Sigmoid colon (tissue), 7 donors: ENCODE measurements at places on chromosomes 11 and 22.

- DNase-seq = no peak
These were observed 9.4 kb upstream of the PPM1F start for GRCh38 chr22:21961886-21962654.

DNA sequence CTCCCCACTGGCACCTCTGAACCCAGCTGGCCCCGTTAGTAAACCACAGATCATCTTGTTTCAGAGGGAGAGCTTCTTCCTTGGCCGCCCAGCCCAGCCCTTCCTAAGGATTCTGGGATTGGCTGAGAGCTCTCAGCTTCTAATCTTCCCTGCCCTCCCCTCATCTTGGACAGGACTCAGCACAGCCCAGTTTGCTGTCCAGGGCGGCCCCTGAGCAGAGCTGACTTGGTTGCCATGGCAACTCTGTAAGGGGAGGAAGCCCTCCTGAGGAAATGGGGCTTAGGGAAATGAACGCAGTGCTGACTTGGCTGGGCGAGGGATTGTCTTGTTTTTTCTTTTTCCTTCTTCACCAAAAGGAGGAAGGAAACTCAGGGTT, 4.6 kb downstream of the APOL4 start:
- DNase-seq = peak; percentile 83

DNA sequence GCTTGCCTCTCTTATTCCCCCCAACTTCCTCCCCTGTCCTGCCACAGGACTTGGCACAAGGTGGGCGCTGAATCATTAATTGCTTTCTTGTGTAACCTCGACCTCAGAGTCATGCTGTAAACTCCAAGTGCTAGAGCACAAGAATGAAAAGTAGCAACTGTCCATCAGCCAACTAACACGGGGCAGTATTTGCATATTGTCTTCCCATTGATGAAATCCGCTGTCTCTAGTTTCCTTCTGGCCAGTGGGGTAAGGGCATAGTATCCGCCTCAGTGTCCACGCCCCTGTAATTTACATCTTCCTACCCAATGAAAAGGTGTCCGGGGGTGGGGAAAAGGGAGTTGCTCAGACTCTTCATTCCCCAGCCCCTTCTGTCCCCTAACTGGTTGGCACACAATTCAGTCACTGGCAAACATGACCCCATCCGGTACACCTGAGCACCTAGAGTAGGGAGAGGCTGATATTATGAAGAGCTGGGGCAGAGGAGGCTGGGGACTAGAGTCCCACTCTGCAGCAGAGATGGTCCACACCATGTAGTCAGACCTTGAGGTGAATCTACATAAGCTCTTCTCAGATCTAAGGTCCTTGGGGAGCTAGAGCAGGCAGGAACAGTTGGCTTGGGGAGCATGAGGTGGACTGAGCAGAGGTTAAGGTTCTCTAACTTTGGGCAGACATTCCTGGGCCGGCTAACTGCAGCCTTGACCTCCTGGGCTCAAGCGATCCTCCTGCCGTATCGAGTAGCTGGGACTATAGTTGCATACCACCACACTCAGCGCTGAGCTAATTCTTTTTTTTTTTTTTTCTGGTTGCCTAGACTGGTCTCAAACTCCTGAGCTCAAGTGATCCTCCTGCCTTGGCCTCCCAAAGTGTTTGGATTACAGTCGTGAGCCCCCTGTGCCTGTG, 6.8 kb upstream of the GGA1 start:
- no peak for DNase-seq

DNA sequence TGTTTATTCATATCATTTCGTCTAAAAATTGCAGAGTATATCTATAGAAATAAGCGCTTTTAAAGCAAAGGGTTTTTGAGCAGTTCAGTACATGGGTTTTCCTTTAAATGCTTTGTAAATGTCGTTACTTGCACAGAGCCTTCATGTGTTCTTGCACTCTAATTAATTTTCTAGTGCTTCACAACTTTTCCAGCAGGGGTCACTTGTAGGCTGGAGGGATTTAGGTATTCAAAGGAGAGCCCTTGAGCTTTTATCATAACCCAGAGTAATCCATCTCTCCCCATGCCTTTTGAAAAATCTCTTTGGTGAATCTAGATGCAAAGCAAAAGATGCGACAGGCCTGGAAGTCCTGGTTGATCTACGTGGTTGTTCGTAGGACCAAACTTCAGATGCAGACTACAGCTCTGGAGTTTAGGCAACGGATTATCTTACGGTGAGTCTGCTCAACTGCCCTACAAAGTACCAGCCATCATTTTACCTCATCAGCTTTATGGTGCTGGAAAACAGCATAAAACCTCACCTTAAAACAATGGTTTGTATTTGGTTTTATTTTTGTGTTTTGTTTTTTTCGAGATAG, 60.4 kb downstream of the SFI1 start:
- DNase-seq = no peak

DNA sequence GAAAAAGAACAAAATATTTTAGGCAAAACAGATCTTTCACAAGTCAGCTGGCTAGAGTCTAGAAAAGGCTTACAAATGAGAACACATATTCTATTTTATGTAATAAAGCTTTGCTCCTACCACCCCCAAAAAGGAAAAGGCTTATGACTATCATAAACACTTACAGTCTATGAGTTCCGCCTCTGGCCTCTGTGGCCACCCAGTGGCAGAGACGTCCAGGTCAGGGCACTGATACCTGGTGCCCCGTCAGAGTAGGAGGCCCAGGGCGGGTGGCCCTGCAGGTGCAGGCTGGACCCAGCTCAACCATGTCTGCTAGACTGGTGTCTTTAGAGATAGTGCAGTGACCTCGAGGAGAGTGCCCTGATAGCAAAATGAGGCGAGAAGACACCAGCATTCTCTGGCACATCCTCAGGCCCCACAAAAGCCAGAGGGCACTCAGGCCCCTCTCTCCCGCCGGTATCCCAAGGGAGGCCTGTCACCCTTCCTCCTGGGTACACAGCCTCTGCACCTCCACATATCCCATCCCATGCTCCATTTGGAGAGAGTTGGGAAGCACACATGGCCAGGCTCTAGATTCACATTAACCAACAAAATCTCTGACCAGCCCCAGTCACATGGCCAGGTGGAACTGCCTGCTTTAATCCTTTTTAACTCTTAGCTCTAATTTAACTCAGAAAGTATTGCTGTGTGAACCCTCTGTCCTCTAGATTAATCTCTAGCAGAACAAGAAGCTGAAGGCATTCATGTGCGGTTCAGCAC, 27.3 kb upstream of the SERPIND1 start:
- DNase-seq = no peak
